ENCODE measurements at places on chromosomes 11 and 22.

DNA sequence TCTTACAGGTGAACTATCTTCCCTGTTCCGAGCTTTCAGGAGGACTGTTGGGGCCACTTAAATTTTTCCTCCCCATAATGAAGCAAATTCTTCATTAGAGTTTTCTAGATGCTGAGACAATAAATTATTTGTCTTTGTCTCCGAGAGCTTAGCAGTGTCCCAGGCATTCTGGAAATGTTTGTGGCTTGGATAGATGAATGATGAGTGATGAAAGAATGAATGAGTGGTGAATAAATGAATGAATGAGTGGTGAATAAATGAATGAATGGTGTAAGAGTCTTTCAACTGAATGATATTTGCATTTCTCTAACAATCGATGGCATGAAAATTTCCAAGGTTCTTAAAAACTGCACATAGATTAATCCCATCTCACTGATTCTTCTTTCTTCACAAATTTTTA is 52.8 kb downstream of the AHNAK start:
- no peak for DNase-seq

GRCh38 chr11:44046182-44046581 is 1.6 kb upstream of the ACCSL start:
- DNase-seq = no peak

- no peak for DNase-seq
Measured at GRCh38 chr22:47547881-47548650, 785.6 kb downstream of the TBC1D22A start.

GRCh38 chr11:120056301-120057027 is 81.4 kb downstream of the TRIM29 start:
- no peak for DNase-seq

DNA sequence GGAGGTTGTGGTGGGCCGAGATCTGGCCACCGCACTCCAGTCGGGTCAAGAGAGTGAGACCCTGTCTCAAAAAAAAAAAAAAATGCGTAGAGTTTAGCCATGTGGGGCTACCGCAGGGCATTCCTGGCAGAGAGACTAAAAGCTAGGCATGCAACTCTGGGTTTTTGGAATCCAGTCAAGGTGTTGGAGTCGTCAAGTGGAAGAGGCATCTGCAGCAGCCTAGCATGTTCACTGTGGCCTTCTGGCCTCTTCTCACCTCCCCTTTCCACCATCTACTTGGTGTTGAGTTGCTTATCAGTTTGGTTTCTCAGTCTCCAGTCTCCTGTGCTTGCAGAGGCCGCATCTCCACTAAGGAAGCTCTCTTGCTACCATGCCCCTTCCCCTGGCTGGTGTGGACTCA is 572.5 kb downstream of the NTM start:
- no peak for DNase-seq

- DNase-seq = no peak
Measured at GRCh38 chr11:108035690-108036089, 27.0 kb downstream of the CUL5 start.

DNA sequence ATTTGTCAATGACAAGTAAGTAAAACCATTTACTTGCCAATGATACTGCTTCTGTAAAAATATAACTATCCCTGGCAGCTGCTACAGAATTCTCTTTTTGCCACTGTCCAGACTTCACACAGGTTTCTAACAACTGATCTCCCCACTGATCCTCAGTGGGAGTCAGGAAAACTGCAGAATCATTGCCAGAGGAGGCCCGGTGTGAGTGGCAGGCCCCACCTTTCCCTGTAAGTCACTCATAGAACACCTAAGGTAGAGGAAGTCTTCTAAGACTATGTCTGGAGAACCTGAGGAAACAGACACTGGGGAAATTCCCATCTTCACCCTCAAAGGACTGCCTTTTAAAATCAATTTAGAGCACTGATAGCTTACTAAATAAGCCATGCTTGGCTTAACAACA is 66.3 kb downstream of the ZC3H12C start:
- no peak for DNase-seq

DNA sequence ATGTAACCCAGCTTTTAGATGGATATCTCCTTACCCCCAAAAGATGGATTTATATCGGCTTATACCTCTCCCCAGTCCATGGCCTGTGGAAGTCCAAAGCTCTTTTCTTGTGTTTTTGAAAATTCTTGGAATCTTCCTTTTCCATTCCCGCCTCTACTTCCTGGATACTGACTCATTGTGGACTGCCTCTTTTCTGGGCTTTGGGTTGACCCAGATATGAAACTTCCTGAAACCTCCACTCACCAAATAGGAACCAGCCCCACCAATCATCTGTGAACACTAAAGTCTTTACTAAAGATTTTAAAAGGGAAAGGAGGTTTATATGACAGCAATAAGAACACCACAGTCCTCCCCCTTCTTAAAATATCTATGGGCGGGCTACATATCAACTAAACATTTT is 163.4 kb upstream of the SYN3 start:
- no peak for DNase-seq

DNA sequence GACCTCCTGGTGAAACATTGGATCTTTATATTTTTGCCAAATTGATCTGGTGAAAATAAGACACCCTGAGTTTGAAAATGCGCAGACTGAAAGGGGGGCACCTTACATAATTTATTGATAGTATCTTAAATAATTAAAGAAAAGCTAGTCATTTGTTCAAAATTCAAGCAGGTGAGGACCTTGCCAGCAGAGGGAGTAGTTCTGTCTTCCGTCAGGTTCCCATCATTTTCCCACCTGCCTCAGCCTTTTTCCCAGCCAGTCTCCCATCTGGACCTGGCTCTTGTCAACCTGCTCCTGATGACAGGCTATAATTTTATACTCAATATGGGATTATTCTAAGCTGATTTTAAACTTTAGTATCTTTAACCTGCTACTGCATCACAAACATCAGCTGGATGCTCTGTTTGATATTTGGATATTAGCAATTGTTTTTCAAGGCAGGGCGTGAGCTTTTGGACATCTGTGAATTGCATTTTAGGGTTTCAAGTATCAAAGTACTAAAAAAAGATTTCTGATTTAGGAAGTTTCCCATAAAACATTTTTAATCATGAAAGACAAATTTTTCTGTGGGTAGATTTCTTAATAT is 132.0 kb downstream of the ELP4 start:
- peak; percentile 0 for DNase-seq

GRCh38 chr11:45535033-45535432 is 130.4 kb downstream of the CHST1 start:
- DNase-seq = no peak

GRCh38 chr11:99632969-99633368 is 612.2 kb downstream of the CNTN5 start:
- no peak for DNase-seq

DNA sequence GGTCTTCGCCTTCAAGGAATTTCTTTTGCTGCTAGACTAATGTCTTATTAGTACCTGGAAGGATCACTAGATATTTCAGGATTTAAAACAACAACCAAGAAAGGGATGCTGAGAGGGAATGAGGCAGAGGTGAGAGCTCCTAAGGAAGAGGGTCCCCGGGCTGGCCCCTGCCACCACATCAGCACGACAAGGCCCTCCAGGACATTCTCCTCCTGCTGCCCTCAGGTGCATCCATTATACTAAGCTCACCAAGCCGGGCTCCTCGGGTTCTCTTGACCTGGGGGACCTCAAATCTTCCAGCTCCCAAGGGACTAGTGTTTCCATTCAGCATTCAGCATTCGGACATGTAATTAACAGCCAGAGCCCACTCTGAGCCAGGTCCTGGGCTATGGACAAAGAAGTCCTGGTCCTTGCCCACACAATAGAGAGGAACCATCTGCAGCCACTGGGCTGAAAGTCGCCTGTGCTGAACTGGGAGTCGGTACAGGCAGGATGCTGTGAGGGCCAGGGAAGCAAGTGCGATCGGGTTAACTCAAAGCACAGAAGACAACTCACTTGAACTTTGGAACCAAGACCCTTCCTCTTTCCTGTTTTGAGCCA is 29.4 kb upstream of the OAF start:
- no peak for DNase-seq
